ENCODE measurements at places on chromosomes 11 and 22.

DNA sequence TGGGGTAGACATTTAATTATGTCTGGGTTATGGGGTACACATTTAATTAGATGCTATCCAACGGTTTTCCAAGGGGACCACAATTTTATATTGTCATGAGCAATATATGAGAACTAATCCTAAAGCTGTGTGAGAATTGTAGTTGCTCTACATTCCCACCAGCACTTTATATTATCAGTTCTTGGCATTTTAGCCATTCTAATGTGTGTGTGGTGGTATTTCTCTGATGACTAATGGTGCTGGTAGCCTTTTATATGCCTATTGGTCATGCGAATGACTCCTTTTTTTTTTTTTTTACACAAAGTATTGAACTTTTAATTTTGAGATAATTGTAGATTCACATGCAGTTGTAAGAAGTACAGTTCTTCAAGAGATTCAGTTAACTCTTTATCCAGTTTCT, 26.2 kb downstream of the TMEM135 start:
- no peak for DNase-seq

- no peak for DNase-seq
These were observed 4.4 kb downstream of the MAP6 start for GRCh38 chr11:75664389-75664788.

DNA sequence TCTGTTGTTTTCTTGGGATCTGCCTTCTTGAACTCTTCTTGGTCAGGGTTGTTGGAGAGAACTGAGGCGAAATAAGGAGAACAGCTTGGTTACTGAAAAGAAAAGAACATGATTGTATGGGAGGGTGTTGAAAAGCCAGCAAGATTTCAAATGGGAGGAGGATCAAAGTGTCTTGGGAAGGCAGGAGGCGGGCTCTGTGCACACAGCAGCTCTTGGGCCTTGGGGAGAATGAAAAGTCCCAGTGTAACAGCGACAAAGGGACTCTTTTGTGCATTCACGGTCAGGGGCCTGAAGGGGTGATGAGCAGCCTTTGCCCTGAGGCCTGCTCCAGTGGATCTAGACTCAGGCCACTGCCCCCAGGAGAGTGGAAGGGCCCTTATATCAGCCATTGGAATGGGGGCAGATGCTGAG, 135.4 kb downstream of the ADAMTS15 start:
- no peak for DNase-seq

- no peak for DNase-seq
These were observed 36.0 kb downstream of the MADD start for GRCh38 chr11:47305734-47306483.

GRCh38 chr22:47575291-47575690, 812.8 kb downstream of the TBC1D22A start:
- DNase-seq, result no peak
